ENCODE measurements at places on chromosomes 6 and 20.

- no peak for DNase-seq
Measured at GRCh38 chr6:2959909-2960719, 11.3 kb downstream of the SERPINB6 start.

DNA sequence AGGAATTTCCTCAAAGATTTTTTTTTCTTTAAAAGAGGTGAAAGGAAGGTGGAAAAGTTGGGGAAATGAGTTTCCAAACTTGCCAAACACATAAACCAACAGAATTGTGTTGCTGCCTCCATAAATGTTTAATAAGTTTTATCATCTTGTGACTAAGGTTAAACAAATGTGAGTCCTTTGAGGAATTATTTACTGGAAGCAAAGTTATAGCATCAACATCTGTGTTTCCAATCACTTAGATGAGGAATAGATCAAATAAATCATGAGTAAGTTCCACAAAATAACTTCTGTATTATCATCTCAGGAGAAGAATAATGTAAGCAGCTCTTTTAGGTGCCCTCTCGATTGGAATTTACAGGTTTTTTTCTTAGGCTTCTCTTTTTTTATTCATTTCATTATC, 20.5 kb downstream of the TSHZ2 start:
- no peak for DNase-seq

GRCh38 chr20:52473186-52473585, 281.6 kb upstream of the ZFP64 start:
- DNase-seq, result no peak

GRCh38 chr20:48875233-48875913, 46.1 kb upstream of the ARFGEF2 start:
- no peak for DNase-seq

- DNase-seq, result no peak
Measured at GRCh38 chr6:2042956-2043648, 202.3 kb downstream of the GMDS start.

- no peak for DNase-seq
Measured at GRCh38 chr6:148398244-148398643, 55.6 kb downstream of the SASH1 start.

GRCh38 chr20:32623667-32624157, 38.6 kb upstream of the NOL4L start:
- DNase-seq, result no peak

GRCh38 chr6:10393544-10394225, 21.2 kb downstream of the TFAP2A start:
- DNase-seq, result no peak

- no peak for DNase-seq
Measured at GRCh38 chr6:91299544-91300491, 712.9 kb upstream of the MAP3K7 start.

GRCh38 chr6:116409756-116410155, 39.0 kb downstream of the DSE start:
- no peak for DNase-seq
